ENCODE measurements at places on chromosomes 13 and 19. TPM values are rescaled to one million over a fixed set of nuclear protein-coding genes. Genes with fewer than 3 reads are reported as not detected.

DNA sequence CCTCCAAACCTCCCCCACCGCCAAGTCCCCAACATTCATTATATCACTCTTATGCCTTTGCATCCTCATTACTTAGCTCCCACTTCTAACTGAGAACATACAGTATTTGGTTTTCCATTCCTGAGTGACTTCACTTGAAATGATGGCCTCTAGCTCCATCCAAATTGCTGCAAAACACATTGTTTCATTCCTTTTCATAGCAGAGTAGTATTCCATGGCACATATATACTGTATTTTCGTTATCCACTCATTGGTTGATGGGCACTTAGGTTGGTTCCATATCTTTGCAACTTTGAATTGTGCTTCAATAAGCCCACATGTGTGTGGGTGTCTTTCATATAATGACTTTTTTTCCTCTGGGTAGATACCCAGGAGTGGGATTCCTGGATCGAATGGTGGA is 233.1 kb downstream of the ZNF536 start:
- DNase-seq, result no peak

DNA sequence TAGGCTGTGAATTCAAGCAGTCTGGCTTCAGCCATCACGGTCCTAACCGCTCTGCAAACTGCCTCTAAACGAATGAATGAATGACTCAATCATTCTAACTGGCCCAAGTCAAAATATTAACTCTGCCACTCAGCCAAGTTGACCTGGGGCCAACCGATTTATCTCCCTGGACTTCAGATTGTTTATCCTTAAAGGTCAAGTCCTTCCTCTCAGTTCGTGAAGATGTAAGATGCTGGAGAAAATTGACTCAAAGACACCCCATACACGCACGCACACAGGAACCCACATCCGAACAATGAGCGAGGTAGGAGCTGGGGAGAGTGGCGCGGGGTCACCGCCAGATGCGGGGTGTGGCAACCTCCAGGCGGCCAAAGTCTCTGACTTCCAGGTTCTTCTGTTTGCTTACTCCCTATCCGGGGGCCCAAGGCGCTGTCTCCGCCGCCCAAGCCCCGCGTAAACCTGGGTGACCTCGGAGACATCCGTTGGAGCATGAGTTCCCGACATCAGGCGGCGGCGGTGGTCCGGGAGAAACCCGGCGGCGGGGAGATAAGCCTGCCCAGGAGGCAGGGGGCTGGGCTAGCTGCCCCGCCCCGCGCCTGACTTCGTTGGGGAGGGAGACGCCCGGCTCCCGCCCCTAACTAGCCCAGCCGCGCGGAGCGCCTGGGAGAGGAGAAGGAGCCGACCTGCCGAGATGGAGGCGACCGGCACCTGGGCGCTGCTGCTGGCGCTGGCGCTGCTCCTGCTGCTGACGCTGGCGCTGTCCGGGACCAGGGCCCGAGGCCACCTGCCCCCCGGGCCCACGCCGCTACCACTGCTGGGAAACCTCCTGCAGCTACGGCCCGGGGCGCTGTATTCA is at the start of gene CYP2S1:
CYP2S1 (plus strand) TSS at position 646 of the 856 bp plus-strand sequence; CDS start at position 692, 46 bp downstream.
- no peak for DNase-seq

- no peak for DNase-seq
These were observed 38.2 kb upstream of the IGSF23 start for GRCh38 chr19:44575116-44575700.

ZNF525 gene
- 6.8 TPM for total RNA-seq

ZNF766 gene
- total RNA-seq, result 14.9 TPM

- no peak for DNase-seq
These were observed 75.4 kb upstream of the ARHGEF7 start for GRCh38 chr13:111039735-111040134.

FFAR1 gene
- total RNA-seq, result not detected

- DNase-seq, result no peak
These were observed 7.8 kb upstream of the DGKH start for GRCh38 chr13:42040730-42041010.

DNA sequence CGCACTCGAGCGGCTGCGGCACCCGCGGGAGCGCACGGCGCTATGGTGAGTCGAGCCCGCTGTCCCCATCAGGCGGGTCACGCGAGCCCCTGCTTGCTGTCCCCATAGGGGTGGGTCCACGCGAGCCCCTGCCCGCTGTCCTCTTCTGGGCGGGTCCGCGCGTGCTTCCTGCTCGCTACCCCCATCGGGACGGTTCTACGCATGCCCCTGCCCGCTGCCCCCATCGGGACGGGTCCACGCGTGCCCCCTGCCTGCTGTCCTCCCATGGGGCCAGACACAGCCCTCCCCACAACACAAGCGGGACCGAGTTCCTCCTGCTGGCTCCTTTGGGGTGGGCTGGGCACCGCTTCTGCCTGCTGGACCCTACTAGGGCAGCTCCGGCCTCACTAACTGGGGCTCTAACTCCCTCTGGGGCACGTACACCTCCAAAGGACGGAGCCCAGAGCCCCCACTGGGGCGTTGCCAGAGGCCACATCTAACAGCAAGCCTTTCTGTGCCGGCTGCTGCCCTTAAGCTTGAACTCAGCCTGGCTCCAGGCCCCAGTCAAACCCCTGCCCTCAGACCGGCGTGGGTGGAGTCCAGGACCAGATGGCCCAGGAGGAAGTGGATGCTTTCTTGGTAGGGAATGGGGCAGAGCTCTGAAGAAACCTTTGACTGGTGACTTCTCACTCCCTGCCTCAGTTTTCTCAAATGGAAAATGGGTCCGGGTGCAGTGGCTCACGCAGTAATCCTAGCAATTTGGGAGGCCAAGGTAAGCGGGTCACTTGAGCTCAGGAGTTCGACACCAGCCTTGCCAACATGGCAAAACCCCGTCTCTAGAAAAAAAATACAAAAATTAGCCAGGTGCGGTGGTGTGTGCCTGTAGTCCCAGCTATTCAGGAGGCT is 722 bp downstream of the COLGALT1 start:
- DNase-seq, result peak; percentile 90

ETV2 gene
- total RNA-seq, result 0.59 TPM

DNA sequence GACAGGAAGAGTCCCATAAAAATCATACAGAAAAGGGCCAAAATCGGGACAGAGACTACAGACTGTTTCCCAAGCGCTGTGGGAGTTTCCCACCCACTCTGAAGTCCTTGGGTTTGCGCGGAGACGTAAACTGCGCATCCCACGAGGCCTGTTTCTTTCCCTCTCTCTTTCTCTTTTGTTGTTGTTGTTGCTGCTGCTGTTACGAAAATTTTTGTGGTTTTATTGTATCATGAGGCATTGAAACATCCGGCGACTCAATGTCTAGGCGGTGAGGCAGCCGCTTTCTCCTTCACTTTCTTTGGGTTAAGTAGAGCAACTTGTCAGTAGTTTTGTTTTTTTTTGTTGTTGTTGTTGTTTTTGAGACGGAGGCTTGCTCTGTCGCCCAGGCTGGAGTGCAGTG is 1.6 kb upstream of the PPP1R12C start:
- DNase-seq, result no peak

DNA sequence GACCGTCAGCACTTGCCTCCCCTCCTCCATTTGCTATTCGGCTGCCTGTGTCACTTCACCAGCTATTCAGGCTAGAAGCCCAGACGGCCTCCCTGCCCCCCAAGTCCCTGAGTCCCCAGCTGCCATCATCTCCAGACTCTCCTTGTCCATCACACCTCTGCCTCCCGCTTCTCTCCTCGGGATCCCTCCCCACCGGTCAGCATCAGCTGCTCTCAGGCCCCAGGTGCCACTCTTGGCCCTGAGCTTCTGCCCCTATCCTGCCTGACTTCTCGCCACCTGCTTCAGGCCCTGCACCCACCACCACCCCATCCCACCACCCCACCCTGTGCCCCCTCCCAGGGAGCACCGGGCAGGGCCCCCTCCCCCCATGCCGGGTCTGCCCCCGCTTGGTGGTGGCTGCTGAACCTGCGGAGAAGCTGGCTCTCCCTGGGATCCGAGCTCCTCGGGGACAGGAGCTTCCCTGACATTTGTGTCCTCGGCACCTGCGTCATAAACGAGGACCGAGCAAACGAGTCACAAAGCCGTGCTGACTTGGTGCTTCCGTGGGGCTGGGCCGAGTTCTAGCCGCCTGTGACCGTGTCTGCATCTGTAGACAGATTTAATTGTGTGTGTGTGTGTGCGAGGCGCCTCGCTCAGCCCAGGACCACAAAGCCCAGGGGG is 70.3 kb upstream of the MCF2L start:
- DNase-seq, result no peak

DNA sequence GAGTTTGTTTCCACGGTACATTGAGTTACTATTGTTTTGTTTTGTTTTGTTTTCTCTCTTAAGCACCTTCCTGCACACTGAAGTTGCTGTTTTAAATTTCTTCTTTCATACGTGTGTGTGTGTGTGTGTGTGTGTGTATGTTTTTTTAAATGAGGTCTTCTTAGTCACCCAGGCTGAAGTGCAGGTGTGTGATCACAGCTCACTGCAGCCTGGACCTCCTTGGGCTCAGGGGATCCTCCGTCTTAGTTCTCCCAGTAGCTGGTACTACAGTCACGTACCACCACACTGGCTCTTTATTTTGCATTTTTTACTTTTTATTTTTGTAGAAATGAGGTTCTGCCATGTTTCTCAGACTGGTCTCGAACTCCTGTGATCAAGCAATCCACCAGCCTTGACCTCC is 20.8 kb upstream of the ZNF429 start:
- DNase-seq, result no peak

LIPE gene
- total RNA-seq, result 44.9 TPM

GRCh38 chr13:50080911-50081678 is 65.9 kb downstream of the KCNRG start:
- peak; percentile 78 for DNase-seq

- DNase-seq, result no peak
These were observed 88.8 kb downstream of the LMO7 start for GRCh38 chr13:75724752-75725517.

DNA sequence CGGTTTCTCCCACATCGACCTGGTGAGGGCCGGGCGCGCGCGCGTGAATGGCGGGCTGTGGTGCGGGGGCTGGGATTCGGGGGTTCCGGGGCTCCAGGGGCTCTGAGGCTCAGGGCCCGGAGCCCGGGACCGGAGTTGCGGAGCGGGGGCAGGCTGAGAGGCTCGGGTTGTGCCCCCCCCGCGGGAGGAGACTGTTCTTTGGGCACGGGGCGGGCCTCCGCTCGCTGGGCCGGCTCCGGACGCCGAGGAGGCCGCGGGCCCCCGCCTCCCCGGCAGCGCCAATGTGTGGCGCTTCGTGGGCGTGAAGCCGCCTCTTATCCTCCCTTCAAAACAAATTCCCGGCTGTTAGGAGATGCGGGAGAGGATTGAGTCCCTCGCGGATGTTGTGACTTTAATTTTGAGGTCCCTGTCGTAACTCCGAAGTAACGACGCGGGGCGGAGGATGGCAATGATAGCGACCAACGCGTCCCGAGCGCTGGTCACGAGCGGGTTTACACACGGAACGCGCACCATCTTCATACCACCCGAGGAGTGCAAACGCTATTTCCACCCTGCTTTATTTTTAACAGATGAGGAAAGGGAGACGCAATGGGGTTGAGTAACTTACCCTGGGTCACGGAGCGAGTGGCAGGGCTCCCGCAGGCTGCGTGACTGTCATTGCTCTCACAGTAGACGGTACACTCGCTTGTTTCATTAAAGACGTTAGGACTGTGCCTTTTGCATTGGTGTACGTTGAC is 536 bp downstream of the UBA2 start:
- peak; percentile 79 for DNase-seq
